ENCODE measurements at places on chromosomes 3 and 15. TPM values are rescaled to one million over a fixed set of nuclear protein-coding genes. Genes with fewer than 3 reads are reported as not detected.
A peak's percentile ranks its signal among the peaks of the same experiment; 100 is the strongest.

DNA sequence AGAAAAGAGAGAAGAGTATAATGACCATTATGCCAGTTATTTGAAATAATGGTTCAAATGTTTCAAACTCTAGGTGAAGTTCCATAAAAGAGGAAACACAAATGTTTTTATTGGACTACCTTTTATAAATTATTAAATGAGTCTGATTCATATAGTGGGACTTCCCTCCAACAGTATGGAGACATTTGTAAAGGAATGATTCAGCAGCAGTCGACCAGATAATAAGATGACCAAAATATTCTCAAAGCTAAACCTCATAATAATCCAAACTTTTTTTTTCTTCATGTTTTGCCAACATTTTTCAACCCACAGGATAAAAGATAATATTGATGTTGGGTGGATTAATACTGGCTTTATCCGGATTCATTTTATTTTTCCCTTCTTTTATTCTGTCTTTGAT, 18.8 kb downstream of the TIPARP start:
- DNase-seq, result no peak

- DNase-seq, result peak; percentile 79
Observed at GRCh38 chr15:61049934-61050333, 179.2 kb downstream of the RORA start.

- peak; percentile 42 for DNase-seq
Observed at GRCh38 chr15:66943456-66944095, 121.8 kb upstream of the SMAD3 start.

GRCh38 chr3:28718074-28718849, 369.6 kb upstream of the AZI2 start:
- DNase-seq, result no peak

DNA sequence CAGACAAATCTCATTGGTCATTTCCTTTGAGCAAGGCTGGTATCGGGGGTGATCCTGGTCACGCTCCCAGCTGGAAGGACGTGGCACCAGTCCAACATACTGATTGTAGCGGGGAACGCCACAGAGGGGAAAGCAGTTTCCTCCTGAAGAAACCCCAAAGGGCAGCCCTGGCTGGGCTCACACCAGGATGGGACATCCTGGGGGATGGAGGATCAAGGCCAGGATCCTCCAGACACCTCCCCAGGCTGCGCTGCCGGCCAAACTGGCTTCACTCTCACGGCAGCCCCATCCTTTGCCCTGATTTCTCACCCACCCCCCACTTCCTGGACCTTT, 36.6 kb downstream of the MUC20 start:
- no peak for DNase-seq

- DNase-seq, result no peak
Observed at GRCh38 chr3:195548987-195549386, 5.9 kb upstream of the PPP1R2 start.

GRCh38 chr3:10999221-11000107, 6.9 kb downstream of the SLC6A1 start:
- DNase-seq, result no peak

DNA sequence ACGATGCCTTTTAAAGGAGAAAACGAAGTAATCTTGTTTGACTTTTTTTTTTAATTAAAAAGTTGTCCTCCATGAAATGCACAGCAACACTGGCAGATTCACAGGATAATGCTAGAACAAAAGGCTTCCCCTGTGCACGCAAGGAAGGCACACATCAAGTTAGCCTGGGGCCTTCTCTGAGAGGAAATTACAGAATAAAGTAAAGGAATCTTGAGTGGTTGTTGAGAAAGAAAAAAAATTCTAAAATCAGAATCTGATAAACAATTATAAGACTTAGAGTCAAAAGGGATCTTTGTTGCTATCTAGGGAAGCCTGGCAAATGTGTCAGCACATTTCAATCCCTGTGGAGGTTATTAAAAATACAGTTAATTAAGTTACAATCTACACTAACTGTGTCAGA, 946.0 kb downstream of the IGSF11 start:
- DNase-seq, result no peak

- no peak for DNase-seq
Observed at GRCh38 chr3:74124782-74125181, 489.7 kb downstream of the CNTN3 start.

GRCh38 chr3:102447272-102447671, 12.5 kb downstream of the ZPLD1 start:
- DNase-seq, result no peak

- DNase-seq, result no peak
Observed at GRCh38 chr15:52196891-52197290, 5.7 kb upstream of the GNB5 start.

VIPR1 gene
- total RNA-seq, result not detected

CLSTN2 gene
- 0.64 TPM for total RNA-seq

SH3GL3 gene
- total RNA-seq, result 0.15 TPM

ACP3 gene
- total RNA-seq, result not detected

All from MG63 (cell line).